Activated CD8-positive, alpha-beta T cell treated with anti-CD3 and anti-CD28 coated beads for 36 hours (primary cell): ENCODE measurements at places on chromosomes 4 and X. TPM values are rescaled to one million over a fixed set of nuclear protein-coding genes. Genes with fewer than 3 reads are reported as not detected.

GRCh38 chr4:166458756-166459155 is 585.7 kb downstream of the TLL1 start:
- no peak for DNase-seq

- DNase-seq, result no peak
These were observed 21.9 kb upstream of the EMCN start for GRCh38 chr4:100539706-100540105.

- no peak for DNase-seq
These were observed 87.9 kb downstream of the LRRC66 start for GRCh38 chr4:51932261-51932660.

GRCh38 chrX:43868791-43869190 is 13.5 kb downstream of the MAOB start:
- no peak for DNase-seq

DNA sequence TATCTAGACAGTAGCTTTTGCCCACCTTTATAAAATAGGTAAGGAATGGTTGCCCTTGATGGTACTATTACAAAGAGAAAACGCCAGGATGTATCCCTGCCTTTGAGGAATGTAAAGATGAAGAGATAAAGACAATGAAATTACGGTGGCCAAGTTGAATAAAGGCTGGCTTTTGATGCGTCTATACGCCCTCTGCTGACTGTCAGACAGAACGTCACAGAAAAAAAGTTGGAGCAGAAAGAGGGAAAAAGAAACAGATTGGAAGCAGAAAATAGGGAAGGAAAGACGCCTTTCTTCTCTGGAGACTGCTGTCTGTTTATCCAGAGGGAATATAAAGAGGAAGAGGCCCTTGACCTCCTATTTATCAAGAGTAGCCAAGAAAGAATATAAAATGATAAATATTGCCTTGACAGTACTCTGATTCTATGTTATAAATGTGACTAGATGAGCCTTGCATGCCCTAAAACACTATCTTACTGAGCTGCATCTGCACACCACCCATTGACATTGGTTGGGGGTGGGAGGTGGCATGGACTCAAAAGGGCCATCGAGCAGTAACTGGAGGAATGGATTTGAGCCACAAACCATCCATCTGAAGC is 30.6 kb downstream of the PCDH19 start:
- DNase-seq, result no peak

DNA sequence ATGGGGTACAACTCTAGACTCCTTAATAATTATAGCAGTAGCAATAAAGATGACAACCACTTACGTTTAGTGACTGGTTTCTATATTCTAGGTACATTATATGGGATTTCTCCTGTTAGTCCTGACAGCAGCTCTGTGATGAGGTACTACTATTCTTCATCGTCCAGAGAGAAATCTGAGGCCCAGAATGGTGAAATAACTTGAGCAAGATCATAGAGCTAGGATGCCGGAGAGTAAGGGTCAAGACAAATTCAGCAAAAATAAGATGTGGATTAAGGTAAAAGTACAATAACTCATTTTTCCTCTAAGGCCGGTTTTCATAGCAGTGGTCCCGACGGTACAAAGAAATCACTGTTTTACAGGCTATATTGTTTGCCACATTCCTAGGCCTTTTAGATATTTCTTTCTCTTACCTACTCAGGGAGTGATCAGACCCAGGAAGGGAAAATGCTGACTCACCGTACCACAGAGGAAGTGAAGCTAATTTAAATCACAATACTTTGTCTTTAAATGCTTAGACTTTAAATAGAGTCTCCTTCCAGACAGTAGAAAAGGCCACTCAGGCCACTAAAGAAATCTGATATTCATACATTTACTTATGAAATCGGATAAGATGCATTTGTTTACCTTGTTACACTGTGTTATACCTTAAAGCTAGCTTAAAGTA is 2023.0 kb upstream of the AGA start:
- no peak for DNase-seq

The GABRE gene
- not detected for total RNA-seq

The PSAPL1 gene
- not detected for total RNA-seq

The HDAC6 gene
- total RNA-seq, result 54.5 TPM
